ENCODE measurements at places on chromosomes 7 and 10.

DNA sequence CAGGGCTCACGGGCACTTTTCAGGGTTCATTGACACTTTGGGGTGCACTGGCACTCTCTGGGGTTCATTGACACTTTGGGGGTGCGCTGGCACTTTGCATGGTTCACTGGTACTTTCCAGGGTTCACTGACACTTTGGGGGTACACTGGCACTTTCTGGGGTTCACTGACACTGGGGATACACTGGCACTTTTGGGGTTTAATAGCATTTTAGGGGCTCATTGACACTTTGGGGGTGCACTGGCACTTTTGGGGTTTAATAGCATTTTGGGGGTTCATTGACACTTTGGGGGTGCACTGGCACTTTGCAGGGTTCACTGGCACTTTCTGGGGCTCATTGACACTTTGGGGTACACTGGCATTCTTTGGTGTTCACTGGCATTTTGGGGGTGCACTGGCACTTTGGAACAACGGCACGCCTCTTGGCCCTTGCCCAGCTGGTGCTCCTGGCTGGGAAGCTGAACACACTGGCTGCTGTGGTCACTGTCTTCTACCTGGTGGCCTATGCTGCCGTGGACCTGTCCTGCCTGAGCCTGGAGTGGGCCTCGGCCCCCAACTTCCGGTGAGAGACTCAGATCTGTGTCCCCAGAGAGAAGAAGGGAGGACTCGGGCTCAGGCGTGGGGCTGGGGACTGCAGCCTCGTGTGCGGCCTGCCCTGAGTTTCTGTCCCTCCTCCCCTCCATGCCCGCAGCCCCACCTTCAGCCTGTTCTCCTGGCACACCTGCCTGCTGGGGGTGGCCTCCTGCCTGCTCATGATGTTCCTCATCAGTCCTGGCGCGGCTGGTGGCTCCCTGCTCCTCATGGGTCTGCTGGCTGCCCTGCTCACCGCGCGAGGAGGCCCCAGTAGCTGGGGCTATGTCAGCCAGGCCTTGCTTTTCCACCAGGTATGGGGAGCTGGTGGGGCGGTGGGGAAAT, 6.2 kb upstream of the TRIP6 start:
- DNase-seq = no peak

DNA sequence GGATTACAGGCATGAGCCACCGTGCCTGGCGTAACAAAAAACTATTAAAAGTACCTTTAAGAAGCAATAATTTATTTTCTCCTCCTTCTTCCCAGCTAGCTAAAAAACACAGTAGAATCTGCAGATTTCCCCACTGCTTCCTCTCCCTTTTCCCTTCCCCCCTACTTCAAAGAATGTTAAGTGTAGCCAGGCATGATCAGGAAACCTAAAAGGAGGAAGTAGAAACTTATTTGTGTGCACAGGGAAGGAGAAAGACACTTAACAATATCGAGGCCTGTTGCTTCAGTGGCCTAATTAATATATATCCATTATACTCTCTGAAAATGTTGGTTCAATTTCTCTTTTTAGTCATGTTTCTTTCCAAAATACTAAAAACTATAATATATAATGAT, 127.7 kb downstream of the NRBF2 start:
- DNase-seq = no peak

- DNase-seq = peak; percentile 57
Measured at GRCh38 chr7:18352339-18353255, 143.0 kb upstream of the HDAC9 start.

GRCh38 chr7:157684157-157684908, 347.5 kb downstream of the DNAJB6 start:
- no peak for DNase-seq

DNA sequence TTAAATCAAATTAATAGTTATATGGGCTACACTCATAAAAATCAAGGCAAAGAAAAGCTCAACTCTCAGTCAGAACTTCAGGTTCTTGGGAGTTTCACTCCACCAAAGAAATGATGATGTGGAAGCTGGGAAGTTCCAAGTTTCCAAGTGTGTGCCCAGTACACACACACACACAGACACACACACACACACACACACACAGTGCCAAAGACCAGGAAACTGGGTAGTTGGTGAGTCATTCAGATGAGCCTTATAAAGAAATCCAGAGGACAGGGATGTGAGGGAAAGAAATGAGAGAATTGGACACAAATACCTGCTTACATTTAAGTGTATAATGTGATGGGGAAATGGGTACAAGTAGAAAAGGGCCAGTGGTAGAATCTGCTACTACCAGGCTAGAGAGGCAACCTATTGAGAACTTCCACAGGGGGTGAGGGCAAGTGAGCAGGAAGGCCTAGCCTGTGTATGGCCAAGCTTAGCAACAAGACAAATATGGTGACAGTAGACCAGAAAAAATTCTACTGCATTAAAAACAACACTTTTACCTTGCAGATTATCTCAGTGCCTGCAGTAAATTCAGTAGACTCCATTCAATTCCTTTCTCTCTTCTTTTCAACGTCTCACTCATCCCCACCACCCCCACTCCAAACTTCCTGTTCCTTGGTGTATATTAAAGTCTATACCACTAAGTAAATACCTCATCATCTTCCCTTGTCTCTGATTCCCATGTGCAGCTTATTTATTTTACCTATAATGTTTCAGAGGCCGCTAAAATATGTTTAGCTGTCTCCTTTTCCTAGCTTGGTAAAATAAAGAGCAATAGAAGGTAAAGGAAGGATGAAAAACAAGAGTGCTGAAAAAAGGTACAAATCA, 95.0 kb downstream of the CABCOCO1 start:
- peak; percentile 70 for DNase-seq

GRCh38 chr10:76973091-76974016, 664.3 kb downstream of the KCNMA1 start:
- DNase-seq = no peak

DNA sequence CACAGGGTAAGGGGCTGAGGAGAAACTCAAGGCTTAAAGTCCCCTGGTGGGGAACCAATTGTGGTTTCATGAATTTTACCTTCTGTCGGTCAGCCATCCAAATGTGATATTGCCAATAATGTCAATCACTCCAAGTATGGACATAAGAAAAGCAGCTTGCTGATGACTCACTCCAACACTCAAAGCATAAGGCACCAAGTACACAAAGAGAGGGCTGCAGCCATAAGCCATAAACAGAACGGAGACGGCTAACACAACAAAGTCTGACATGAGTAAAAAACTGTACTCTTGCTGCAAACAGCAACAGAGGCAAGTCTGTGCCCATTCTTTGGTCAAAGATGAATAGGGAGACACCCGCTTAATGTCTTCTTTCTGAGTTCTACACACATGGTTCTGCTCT, 24.2 kb downstream of the IFIT5 start:
- no peak for DNase-seq

- DNase-seq = no peak
Measured at GRCh38 chr10:14611968-14612693, 162.6 kb downstream of the FAM107B start.

DNA sequence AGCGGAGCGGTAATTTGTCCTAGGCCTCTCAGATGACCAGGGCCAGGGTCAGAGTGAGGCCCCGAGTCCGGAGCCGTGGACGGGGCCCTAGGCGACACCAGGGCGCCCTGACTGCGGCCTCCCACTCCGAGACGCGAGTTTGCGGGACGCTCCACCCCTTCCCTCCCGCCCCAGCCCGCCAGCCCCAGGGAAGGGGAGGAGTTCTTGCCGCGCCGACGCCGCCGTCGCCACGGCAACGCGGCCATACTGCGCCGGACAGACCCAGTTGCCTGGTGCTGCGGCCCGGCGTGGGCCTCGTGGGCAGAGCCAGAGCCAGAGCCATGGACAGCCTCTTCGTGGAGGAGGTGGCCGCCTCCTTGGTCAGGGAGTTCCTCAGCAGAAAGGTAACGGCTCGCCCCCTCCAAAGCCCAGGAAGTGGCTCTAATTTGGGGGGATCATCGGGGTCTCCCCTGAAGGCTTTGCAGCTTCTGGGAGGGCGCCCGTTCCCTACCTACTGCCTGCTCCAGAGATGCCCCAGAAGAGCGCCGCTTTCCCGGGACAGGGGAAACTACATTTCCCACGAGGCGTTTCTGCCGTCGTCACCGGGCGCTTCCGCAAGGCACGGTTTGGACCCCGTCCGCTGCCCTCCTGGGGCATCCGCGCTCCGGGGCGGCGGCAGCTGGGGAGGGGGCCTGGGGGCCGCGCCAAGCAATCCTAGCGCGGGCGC, at the start of gene MINDY4:
Gene MINDY4, plus strand, starts transcription at position 244 of the 706 bp plus-strand sequence. Its CDS starts 77 bp downstream, at position 321.
- peak; percentile 40 for DNase-seq

GRCh38 chr10:10626734-10627133, 390.9 kb upstream of the CELF2 start:
- no peak for DNase-seq

DNA sequence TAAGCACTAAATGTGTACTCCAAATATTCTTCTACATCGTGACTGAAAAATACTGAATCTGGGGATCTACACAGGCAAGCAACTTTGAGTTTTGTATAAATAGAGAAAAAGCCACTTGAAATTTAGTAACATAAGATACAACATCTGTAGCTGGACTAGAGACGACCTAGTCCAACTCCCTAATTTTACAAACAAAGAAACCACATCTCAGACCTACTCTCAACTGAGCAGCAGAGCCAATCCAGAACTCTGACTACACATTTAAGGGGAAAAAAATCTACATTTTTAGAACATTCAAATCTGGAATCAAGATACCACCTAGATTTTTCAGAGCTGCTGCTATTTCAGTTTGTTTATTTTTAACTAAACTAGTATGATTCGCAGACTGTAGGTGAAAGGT, 88.9 kb downstream of the CABCOCO1 start:
- DNase-seq = no peak

DNA sequence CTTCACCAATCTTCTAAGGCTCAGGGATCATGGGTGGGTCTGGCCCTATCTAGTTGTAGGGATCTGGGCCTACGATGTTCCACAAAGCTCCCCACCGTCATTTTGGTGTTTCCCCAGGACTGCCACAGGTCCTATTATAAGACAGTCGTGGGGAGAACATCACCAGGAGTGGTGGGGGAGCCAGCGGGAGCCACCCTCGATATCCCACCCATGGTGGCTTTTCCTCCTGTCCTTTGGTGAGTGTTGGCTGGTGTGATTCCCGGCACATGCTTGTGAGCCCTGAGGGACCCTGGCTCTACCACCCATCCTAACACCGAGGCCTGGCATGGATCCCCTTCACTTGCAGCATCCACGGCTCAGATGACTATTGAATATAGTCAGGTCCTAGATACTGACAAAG, 247.4 kb downstream of the ACTR3B start:
- DNase-seq = no peak

GRCh38 chr10:96352582-96352981, 6.2 kb downstream of the OPALIN start:
- DNase-seq = no peak

DNA sequence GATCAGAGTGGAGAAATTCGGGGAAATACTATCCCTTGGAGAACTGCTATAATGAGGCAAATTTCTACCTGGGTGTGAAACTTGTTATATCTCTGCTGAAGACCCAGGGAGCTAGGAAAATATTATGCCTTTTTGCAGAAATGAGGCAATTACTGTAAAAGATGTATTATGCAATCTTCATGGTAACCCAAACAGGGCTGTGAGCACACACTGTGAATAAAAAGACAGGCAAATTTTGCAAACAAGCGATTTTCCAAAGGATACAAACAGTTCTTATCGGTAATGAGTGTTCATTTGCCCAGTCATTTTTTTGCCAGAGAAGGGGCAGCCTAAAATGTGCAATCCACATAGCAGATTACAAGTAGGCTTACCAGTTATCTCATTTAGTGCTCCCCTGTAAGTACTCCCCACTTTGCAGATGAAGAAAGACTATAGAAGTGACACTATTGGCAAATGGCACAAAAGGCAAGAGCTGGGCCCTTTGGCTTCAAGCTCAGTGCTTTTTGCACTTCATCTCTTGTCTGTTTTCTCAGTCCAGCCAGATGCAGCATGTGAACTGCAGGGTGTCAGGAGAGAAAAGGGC, 205.8 kb downstream of the HECW1 start:
- DNase-seq = no peak

DNA sequence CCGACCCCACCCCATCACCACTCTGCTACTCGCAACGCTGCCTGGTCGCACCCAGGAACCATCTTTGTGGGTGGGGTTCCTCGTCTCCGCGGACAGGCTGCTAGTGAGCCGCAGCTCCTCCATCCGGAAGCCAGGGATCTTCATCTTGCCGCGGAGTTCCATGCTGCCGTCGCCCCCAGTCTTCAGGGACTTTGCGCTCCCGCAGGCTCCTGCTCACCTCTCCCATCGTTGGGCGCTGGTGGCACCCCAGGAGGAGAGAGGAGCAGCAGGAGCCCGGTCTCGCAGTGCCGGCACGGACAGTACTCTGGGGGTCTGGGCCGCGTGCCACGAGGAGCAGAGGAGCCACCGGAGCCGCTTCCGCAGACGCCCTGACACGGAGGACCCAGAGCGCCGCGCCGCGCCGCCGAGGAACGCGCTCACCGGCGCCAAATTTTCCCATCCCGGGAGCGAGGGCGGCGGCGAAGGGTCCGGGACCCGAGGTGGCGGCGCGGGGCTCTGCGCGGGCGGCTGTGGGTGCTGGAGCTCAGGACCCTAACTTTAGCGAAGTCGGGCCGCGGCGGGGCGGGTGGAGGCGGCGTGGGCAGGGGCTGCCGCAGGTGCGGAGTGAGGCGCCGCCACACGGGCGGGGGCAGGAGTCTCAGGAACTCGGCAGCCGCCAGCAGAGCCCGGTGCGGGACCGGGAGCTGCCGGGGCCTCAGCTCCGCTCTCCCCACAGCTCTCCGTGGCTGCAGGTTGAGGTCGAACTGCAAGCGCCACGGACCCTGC, 750.1 kb upstream of the SORCS1 start:
- DNase-seq = no peak

- DNase-seq = peak; percentile 34
Measured at GRCh38 chr7:91310830-91311460, 46.7 kb downstream of the FZD1 start.

- DNase-seq = no peak
Measured at GRCh38 chr10:17237149-17237527, 9.1 kb downstream of the VIM start.

All from brain microvascular endothelial cell (primary cell).